ENCODE measurements at places on chromosomes 1 and 21.

- no peak for DNase-seq
Observed at GRCh38 chr1:115437196-115437595, 99.1 kb upstream of the NGF start.

DNA sequence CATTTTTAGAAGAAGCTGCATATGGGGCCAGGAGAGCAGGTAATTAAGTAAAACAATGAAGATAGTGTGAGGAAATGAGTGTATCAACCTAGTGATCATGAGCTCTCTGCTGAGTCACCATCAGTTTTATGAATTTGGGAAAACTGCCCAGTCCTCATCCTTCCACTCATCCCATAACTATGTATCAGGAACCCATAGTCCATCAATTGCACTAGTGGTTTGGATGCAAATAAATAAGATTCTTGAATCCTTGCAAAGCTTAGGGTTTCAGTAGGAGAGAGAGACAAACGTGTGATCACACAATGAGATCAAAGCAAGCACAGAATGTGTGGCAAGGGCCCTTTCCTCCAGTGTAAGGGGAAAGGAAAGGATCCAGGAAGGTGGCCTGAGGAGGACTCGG lies 145.6 kb downstream of the ZZZ3 start:
- peak; percentile 86 for DNase-seq

GRCh38 chr1:214801191-214801590 lies 198.2 kb downstream of the CENPF start:
- no peak for DNase-seq

DNA sequence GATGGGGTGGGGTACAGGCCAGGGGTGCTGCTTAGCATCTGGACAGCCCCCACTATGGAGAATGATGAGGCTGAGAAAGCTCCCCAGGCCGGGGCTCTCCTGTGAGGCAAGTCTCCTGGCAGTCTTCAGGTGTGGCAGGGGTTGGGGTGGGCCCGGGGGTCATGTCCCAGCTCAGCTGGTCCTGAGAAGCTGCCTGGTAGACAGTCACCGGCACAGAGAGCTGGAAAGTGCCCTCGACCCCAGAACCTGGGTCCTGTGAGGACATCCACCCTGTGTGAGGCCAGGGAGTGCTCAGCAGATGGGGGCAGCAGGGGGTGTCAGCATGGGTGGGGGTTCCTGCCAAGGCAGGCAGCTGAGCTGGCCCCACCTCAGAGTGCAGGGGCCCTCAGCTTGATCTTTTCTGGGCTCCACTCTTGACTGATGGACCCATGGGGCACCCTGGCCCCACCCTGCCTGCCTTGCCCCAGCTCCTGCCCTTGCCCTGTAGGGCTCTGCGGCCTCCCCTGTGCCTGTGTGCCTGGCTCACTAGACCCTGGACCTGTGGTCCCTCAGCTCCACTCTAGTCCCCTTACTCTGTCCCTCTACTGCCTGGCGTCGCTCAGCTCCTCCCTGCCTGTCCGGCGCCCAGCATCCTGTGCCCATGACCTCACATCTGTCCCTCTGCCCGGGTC lies 5.8 kb downstream of the IBA57 start:
- DNase-seq, result no peak

DNA sequence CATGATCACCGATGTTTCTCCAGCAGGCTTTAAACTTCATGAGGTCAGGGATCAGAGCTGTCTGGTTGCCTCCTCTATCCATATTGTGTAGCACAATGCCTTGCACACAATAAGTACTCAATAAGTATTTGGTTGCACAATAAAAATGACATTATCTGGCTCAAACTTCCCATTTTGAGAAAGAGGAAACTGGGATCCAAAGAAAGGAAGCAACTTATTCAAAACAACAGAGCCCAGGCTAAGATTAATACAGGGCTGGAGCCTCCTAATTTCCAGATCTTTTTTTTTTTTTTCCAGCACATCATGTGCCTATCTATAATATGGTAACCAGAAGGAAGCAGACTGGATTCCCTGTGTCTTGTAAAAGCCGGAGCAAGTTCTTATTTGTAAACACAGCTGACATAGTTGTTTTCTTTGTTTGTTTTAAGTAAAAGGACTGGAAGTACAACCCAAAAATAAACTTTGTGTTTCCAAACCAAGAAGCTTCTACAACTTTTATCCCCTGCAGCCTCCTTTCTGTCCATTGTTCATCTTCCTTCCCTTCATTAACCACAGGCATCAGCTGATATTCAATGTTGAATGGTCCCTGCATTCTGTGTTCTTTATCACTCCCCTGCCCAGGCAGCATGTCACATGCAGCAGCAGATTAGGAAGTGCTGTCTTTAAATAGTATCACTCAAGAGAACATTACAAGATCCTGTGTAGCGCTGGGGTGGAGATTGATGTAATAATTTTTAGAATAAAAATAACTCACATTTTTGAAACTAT lies 71.2 kb upstream of the HOOK1 start:
- peak; percentile 87 for DNase-seq

GRCh38 chr1:70038025-70038424 lies 167.4 kb downstream of the LRRC40 start:
- peak; percentile 5 for DNase-seq

- no peak for DNase-seq
Observed at GRCh38 chr1:232695621-232696385, 65.9 kb upstream of the SIPA1L2 start.

- no peak for DNase-seq
Observed at GRCh38 chr1:982765-983436, 1.0 kb upstream of the PERM1 start.

Data from fibroblast of pulmonary artery (primary cell).